Mucosa of descending colon (tissue), 3 donors: ENCODE measurements at places on chromosomes 3 and 15.

DNA sequence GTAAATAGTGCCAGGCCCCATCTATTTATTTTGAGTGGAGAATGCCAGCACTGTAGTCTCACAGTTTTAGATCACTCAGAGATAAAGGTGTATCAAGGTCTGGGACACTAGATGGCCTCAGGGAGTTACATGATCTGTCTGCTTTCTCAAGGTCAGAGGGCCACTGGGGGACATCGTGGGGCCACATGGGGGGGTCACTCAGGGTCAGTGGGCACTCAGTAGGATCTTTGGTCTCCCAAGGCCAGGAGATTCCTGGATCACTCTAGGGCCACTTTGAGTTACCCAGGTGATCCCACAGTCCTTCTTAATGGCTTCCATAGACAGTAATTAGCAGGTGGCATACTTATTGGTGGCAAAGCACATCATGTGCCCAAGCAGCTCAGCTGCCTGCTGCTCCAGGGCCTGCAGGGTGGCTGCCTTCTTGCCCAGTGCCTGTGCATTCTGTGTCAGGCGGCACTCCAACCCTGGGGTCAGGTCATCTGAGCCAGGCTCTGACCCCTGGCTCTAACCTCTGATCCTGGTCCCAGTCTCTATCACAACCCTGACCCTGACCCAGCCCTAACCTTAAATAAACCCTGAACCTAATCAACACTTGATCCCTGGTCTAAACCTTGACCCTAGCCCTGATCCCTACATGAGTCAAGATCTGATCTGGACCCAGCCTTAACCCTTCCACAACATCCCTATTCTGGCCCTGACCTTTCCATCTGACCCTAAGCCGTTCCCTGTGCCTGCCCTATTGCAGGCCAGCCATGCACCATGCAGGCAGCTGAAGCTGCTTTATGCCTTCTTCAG is 1.8 kb upstream of the LAMB2 start:
- DNase-seq: no peak

DNA sequence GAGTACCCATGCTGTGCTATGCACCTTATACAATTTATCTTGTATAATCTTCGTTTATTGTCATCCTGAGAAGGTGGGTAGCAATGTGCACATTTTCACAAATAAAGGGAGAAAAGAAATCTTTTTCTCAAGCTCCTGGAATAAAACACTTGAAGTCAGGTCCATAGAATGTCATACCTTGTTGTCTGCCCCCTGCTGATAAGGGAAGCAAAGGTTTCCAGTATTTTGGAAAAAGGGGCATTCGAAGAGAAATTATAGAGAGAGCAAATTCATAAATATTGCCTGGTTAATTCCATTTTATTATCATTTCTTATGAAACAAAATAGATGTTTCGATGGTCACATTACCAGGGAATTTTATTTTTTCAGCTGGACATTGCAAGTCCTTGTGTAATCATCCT is 277.8 kb downstream of the RAP2B start:
- no peak for DNase-seq

DNA sequence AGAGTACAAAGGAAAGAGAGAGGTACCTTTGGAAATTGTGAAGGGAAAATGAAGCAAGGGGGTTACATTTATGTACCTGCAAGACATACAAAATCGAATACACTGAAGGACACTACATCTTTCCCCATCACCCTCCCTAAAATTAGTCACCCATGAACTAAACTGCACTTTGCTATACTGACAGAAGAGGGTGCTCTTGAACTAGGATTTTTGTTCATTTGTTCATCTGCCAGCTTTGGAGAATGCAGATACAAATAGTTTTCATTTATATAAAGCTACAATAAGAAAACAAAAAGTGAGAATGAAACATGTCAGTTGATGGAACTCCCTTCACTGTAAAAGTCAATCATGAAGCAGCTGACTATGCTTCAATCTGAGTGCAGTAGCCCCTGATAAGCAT is 55.7 kb downstream of the PCCB start:
- DNase-seq: no peak

DNA sequence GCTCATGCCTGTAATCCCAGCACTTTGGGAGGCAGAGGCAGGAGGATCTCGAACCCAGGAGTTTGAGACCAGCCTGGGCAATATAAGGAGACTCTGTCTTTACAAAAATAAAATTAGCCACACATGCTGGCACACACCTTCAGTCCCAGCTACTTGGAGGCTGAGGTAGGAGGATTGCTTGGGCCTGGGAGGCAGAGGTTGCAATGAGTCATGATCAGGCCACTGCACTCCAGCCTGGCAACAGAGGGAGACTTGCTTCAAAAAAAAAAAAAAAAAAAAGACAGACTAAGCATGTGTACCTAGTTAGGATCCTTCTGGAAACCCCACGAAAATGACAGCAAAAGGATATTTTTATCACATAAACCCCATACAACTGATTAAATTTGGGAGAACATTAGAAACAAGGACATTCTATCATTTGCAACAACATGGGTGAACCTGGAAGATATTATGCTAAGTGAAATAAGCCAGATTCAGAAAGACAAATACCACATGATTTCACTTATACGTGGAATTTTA is 44.9 kb downstream of the METTL6 start:
- DNase-seq: no peak
